Stimulated activated CD4-positive, alpha-beta T cell treated with anti-CD3 and anti-CD28 coated beads, Interleukin-1b, Interleukin-23, amount 100 ng/mL, for 1 hour (primary cell): ENCODE measurements at places on chromosomes 13 and 19.

DNA sequence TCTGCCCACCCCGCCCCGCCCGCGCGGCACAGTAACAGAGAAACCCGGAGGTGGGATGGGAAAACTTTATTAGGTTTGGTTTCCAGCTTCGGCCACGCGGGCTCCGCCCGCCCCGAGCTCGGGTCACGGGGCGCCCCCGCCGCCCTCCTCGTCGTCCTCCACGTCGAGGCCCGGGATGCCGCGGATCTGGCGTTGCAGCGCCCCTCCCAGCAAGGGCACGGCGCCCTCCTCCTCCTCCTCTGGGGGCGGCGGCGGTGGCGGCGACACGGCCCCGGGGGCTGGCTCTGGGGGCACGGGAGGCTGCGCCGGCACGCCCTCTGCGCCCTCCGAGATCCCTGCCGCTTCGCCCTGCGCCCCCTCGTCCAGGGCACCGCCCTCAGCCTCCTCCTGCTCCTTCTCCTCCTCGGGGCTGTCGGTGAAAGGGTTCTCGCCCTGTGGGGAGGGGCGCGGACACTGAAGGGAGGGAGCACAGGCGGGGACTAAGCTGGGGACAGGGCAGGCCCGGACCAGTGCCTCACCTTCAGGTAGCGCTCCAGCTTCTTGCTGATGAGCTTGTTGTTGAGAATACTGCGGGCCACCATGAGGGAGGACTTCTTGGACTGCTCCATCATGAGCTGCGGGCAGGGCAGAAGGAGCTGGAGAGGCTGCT, 536 bp upstream of the AKAP8 start:
- DNase-seq, result no peak

DNA sequence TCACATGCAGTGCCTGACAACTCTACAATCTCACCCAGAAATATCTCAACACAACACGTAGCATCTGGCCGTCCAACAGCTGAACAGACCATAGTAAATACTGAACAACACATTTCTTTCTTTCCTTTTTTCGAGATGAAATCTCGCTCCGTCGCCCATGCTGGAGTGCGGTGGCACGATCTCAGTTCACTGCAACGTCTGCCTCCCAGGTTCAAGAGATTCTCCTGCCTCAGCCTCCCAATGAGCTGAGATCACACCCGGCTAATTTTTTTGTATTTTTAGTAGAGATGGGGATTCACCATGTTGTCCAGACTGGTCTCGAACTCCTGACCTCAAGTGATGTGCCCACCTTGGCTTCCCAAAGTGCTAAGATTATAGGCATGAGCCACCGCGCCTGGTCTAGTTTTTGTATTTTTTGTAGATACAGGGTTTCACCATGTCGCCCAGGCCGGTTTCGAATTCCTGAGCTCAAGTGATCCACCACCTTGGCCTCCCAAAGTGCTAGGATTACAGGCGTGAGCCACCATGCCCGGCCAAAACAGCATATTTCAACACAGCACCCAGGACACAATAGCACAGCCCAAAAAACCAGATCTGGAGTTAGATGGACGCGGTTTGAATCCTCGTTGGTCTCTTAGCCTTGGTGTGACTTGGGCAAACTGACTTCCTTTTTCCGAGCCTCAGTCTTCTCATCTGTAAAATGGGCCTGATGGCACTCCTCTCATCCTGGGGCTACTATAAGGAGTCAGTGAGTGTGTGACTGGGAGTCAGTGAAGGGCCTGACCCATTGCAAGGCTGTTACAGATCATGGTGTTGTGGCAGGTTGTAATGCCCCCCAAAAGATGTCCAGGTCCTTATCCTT, 22.6 kb downstream of the CYP2A6 start:
- no peak for DNase-seq

- no peak for DNase-seq
Measured at GRCh38 chr19:51727349-51727880, 3.6 kb upstream of the HAS1 start.

DNA sequence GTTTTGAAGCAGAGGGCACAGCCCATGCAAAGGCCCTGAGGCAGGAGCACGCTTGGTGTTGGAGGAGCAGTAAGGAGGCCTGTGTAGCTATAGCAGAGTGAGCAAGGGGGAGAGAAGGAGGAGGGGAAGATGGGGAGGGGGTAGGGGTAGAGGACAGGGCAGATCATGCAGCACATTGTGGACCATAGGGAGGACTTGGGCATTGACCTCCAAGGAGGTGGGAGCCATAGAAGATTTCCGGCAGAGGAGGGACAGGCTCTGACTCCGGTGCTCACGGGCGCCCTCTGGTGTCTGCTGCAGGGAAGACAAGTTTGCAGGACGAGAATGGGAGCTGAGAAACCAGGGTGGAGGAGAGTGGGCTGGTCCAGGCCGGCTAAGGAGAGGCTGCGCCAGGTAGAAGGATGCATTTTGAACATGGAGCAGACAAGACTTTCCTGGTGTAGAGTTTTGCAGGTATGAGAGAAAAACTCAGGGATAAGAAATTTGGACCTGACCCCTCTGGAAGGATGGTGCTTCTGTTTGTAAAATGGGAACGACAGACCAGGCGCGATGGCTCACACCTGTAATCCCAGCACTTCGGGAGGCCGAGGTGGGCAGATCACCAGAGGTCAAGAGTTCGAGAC, 13.7 kb upstream of the CREB3L3 start:
- DNase-seq, result peak; percentile 91

GRCh38 chr19:29404015-29404414, 121.8 kb upstream of the VSTM2B start:
- DNase-seq, result no peak

GRCh38 chr13:44739120-44739519, 163.0 kb upstream of the TSC22D1 start:
- no peak for DNase-seq

DNA sequence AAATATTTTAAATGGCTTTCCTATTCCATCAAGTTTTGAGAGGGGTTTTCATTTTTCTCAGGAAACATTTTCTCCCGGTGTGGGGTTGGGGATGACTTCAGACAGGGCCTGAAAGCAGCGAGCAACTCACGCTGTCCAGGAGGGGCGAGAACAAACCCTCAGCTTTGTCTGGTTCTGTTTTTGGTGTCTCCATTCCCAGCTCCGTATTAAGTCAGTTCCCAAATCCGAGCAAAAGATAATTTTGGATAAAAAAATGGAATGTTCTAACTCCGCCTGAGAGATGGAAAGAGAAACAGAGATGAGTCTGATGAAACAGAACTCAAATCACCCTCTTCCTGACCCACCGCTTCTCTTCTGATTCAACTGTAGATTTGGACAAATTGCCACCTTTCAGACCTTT, 38.4 kb downstream of the RFX2 start:
- no peak for DNase-seq

GRCh38 chr13:52903320-52903719, 54.9 kb upstream of the PCDH8 start:
- no peak for DNase-seq

DNA sequence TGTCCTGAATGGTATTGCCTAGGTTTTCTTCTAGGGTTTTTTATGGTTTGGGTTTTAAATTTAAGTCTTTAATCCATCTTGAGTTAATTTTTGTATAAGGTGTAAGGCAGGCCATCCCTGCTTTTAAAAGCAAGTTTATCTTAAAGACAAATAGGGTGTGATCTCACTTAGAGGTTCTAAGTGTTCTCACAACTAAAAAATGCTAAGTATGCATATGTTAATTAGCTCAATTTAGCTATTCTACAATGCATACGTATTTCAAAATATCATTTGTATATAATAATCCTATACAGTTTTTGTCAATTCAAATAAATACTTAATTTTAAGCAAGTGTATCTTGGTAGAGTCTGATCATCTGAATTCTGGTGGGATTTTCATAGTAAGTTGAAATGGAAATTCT, 50.4 kb downstream of the MBNL2 start:
- no peak for DNase-seq

DNA sequence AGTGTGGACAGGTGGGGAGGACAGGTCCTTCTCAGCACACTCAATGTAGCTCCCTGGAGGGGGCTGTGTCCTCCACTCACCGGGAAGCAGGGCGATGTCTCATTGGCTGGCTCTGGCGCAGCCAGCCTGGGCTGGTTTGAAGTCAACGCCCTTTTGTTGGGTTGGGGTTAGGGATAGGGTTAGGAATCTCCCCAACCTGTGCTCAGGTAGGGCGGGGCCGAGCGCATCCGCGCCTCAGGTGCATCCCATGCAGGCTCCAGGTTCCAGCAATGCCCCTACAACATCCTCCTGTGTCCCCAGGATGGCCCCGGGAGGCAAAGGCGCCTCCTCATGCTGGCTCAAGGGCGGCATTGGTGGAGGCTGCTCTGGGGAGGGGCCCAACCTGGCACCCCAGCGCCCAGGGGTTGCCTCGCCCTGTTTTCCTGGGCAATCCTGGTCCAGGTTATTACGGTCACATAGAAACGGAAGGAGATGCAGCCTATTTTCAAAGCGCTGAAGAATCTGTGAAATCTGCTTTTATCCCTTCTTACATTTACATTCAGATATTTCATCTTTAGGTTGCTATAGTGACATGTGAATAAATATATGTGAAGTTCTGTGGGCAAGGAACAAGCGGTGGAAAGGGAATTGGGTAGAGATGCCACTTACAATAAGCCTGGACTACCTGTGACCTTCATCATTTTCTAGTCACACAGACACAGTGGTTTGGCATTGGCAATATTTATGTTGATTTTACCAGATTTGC, 74.3 kb downstream of the TM9SF2 start:
- no peak for DNase-seq

GRCh38 chr13:33518452-33518851, 232.9 kb upstream of the STARD13 start:
- no peak for DNase-seq

- DNase-seq, result no peak
Measured at GRCh38 chr13:19289180-19289579, 107.6 kb upstream of the TUBA3C start.

DNA sequence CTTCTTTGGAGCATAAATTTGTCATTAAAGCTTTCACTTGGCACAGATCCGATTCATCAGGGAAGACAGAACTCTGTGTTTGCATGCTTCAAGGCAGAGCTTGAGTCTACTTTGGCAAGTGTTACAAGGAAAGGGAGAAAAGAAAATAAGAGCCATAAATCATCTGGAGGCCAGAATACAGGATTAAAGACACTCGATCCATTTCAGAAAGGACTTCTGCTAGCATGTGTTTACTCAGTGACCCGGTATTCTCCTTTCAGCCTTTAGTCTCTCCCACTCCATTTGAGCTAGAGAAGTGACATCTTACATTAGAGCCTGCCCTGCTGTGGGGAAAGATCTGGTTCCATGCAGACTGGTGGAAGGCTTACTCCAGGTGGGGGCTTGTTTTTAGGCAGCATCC, 306.4 kb downstream of the KLF5 start:
- no peak for DNase-seq

DNA sequence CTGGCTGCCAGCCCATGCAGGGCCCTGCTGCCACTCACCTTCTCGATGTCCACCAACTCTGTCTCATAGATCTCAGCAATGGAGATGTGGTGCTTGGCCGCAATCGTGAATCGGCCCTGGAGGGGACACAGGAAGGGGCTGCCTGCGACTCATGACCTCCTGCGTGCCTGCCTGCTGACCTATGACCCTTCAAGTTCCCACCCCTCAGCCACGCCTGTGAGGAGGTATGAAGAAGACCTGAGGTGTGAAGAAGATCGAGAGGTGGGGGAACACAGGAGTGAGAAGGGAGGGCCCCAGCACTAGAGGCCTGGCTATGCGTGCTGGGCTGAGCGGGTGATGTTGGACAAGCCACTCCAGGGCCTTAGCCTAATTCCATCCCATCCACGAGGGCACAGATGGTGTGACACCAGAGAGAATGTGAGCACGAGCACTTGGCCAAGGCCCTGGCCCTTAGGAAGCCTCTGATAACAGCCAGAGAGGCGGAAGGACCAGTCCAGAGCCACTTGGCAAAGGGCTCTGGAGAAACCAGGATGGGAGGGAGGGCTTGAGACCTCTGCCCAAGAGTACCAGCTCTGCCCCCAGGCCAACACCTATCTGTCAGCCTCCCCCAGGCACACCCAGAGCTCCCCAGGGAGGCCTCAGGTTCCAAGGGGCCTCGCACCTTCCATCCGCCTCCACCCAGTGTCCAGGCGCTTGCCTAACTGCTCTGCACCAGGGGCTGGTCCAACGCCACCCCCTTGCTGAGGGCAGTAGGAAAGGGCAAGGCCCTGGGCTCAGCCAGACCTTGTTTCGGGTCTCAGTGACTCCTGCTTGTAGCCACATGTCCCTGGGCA, 9.6 kb upstream of the KPTN start:
- no peak for DNase-seq

DNA sequence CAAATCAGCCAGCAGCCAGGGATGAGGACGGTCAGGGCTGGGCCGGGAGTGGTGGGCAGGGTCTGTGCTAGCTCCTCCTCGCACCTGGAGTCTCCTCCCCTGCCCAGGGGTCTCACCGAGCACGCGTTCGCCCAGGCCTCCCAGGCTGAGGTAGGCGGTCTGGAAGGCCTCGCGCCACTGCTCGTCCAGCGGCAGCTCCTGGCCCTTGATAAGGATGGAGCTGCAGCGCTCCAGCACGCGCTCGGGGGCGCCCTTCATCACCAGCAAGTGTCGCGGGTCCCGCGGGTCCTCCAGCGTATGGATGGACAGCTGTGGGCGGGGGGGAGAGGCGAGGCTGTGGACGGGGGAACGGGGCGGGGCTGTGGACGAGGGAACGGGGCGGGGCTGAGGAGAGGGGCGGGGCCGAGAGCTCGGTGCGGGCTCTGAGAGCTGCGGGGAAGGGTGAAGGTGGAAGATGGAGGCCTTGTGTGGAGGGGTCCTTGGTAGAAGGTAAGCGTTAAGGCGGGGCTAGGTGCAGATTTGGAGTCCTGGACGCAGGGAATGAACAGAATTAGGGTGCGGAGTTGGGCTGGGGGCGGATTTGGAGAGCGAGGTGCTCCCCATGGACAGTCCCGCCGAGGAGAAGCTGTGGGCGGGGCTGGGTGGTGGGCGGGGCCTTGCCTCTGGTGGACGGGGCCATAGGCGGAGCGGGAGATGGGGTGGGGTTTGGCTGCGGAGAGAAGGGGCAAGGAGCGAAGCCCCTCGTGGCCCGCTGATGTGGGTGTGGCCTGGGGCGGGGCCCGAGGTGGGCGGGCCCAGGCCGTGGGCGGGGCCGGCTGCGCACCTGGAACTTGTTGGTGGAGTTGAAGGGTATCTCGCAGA, 5.7 kb downstream of the ATP4A start:
- peak; percentile 38 for DNase-seq

DNA sequence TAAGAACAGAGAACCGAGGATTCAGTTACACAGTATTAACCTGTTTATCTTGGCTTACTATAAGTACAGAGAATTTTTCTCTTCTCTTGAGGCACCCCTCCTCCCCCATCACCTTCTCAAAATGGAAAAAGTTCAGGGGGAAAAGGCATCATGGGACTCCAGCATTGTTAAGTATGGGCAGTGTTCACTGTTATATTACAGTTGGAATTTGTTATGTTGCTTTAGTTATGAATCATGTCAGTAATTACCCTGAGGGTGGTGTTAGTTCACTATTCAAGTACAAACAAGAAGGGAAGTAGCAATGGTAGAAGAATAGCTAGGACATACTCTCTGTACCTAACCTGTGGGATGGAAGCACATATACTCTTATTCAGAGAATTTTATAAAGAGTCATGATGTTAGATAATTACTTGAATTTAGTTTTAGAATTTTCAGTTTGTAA, 12.0 kb downstream of the LPAR6 start:
- DNase-seq, result no peak

DNA sequence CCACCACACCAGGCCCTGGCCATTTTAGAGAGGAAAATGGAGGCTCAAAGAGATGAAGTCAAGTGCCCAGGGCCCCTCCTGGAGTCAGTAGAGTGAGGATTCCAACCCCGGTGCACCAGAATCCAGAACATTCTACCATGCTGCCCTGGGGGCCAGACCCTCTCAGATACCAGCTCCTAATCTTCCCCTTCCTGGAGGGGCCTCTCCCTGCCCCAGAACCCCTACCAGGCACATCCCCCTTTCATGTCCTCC, 11.1 kb downstream of the CAPN12 start:
- no peak for DNase-seq

- no peak for DNase-seq
Measured at GRCh38 chr19:37975071-37975470, 68.1 kb downstream of the SIPA1L3 start.

GRCh38 chr19:16554776-16555175, 12.5 kb upstream of the CHERP start:
- DNase-seq, result no peak
